ENCODE measurements at places on chromosomes 11 and 22.

DNA sequence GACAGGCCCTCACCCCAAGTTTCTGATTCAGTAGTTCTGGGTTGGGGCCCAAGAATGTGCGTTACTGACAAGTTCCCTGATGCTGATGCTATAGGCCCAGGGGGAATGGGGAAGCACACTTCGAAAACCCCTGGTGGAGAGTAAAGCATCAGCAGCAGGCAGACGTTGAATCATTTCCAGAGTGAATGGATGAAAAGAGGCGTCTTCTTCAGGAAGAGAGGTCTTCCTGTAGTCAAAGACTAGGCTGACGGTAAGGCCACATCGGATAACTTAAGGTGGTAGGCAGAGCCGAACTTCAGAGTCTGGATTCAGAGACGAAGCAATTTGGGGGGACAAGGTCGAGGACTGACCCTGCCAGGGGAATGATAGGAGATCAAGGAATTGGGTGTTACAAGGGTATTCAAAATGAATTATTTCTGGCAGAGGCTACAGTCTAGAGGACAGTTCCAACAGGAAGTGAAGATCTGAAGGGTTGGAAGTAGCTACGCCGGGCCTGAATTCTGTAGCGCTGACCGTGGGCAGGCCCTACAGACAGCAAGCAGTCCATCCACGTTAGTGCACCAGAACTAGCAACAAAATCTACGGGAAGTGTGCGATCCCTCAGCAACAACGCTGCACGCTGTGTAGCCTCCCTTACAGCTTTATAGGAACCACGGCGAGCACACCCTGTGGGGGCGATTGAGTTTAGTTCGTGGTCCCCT is 862 bp upstream of the CENATAC start:
- DNase-seq, result peak; percentile 61

- DNase-seq, result no peak
Observed at GRCh38 chr22:48721395-48721669, 1106.3 kb downstream of the BRD1 start.

DNA sequence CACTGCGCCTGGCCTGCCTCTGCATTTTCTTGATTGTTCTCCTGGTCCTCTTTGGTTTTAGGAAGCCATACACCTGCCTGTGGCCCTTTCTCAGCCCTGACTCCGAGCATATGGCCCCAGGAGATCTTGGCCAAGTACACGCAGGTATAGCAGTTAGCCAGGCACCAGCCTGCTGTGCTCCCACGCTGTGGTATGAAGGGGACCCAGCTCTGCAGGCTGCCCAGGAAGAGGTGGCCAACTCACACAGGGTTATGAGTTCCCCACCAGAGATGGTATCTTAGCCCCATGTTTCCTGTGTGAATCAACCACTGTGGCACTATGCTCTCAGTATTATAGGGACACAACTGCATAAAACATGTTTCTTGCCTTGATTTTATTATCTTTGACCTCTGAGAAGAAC is 31.1 kb downstream of the SGSM3 start:
- no peak for DNase-seq

- DNase-seq, result no peak
Observed at GRCh38 chr22:28892175-28892731, 8.9 kb downstream of the ZNRF3 start.

DNA sequence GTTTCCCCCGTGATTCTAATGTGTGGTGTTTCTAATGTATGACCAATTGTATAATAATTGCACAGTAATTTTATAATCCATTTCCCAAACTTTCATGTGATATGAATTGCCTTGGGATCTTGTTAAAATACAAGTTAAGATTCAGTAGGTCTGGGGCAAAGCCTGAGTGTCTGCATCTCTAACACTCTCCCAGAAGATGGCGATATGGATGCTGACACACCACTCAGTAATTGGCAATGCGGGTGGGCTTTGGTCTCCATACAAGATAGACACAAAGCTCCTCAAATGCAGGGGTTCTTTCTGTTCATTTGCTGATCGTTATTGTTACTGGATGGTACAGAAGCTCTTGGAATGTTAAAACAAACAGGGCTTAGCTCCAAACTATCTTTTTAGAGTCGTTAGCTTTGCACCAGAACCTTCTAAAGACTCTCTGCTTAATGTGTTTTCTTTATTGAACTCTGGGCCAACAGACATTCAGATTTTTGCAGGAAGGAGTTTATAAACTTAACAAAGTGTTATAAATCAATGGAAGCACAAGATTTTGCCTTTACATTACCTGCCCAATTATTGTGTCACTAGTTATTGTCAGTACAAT is 45.4 kb upstream of the ANO3 start:
- no peak for DNase-seq

GRCh38 chr11:1092145-1092670 is 17.5 kb downstream of the MUC2 start:
- DNase-seq, result no peak

- no peak for DNase-seq
Observed at GRCh38 chr11:57133366-57134038, 48.3 kb upstream of the LRRC55 start.

Data from CMK (cell line).